ENCODE measurements at places on chromosomes 3 and 15.

DNA sequence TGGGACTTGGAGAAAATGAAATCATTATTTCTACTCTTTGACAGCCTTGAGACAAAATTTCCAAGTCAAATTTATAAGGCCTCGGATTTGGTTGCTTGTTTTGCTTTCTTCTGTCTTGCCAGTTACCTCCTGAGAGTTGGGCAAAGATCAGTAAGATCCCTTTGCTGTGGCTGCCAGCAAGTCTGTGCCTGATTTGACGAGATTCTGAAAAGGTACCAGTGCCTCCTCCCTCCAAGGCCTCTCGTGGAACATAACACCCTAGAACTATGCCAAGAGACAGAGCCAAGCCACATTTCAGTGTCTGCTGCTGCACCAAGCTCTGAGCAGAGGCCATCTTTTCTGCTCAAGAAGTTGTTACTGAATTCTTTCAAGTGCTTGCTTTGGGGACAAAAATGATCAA lies 61.0 kb downstream of the GTPBP8 start:
- DNase-seq: no peak

DNA sequence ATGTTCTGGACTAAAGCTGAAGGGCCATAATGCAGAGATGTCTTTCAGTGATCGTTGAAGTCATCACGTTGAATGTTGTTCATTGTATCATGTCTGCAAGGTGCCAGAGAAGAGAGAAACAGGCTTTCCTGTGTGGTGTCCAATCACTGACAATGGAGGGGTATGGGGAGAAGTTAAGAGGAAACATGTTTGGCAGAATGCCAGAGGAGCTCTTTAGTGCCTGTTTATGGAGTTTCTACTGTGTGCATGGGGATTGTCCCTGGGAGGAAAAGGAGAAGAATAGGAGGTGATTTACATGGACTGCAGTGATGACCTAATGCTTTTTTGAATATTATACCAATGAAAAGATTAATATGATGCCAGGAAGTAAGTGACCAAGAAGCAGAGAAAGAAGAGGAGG lies 11.7 kb downstream of the SCAANT1 start:
- peak; percentile 15 for DNase-seq

- no peak for DNase-seq
Observed at GRCh38 chr3:160450846-160451245, 1.3 kb upstream of the TRIM59 start.

DNA sequence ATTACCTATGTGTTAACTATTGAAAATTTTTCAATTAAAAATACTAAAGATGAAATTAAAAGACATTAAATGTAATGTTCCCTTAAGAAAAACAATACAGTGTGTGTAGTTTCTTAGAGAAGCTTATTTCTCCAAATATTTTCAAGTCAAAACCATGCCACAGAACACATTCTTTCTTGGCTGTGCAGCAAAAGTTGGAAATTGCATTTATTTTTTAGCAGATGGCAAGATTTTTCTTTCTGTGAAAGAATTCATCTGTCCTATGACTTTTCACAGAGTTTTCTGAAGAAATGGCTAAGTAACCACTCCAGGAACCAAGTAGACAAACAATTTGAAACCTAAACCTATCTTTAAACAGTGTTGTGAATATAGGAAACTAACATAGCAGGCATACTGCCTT lies 47.2 kb downstream of the IMPG2 start:
- no peak for DNase-seq

- DNase-seq: no peak
Observed at GRCh38 chr3:9400616-9401015, 3.2 kb downstream of the SETD5 start.

GRCh38 chr3:55842204-55842603 lies 355.1 kb upstream of the WNT5A start:
- DNase-seq: no peak

DNA sequence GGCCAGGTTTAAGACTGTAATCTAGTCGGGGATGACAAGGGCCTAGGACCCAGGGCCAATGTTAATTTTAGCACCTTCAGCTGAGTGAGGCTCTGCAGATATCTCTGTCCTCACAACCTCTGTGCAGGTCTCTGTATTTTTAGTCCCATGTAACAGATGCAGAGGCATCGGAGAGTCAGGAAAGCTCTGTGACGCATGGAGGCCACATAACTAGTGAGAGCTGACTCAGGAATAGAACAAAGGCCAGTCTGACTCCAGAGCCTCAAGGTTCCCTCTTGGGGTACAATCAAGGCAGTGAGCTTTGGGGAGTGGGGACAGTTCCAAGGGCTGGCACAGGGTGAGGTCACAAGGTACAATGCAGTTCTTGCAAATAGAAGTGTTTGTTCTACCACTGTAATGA lies 31.0 kb downstream of the FSTL1 start:
- DNase-seq: no peak
